ENCODE measurements at places on chromosomes 11 and 22.
A peak's percentile ranks its signal among the peaks of the same experiment; 100 is the strongest.

GRCh38 chr11:104372111-104372510, 208.2 kb upstream of the PDGFD start:
- no peak for DNase-seq

- peak; percentile 43 for DNase-seq
These were observed 463.3 kb downstream of the SOX6 start for GRCh38 chr11:15893080-15893492.

- peak; percentile 92 for DNase-seq
These were observed 2.4 kb downstream of the SIDT2 start for GRCh38 chr11:117180661-117181585.

GRCh38 chr22:30855677-30856518, 112.7 kb downstream of the MORC2 start:
- DNase-seq, result no peak

DNA sequence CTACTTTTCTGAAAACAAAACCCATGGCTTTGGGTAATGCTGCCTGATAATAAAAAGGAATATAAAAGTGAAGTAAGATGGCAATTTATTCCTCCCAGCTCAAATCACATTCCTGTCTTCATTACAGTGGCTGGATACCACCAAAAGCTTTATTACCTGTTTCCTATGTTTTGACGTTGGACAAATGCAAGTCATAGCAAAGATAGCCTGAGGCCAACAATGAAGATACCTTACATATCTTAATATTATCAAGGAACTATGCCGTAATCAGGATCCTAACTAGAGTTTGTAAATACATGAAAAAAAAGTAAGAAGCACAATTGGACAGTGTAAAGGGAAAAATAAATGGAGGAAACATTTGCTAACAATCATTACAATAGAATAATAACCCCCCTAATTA, 202.4 kb downstream of the SOX6 start:
- DNase-seq, result no peak

DNA sequence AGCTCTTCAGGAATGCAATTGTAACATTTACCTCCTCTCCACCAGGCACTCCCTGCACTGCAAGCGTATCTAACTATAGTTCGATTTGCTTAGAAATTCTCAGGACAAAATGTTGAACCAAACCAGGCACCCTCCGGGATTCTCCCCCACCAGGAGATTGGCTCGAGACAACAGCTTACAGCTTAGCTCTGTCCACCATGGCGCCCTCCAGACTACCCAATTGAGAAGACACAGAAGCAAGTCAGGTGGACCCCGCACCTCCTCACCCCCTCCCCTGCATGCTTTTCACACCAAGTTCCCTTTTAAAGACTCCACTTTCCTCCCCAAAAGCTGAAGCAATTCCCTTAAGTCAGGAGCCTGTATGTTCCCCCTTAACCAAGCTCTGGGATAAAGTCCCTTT, 34.7 kb upstream of the RFPL3 start:
- no peak for DNase-seq

- DNase-seq, result no peak
These were observed 20.0 kb downstream of the FIBIN start for GRCh38 chr11:27013781-27014361.

DNA sequence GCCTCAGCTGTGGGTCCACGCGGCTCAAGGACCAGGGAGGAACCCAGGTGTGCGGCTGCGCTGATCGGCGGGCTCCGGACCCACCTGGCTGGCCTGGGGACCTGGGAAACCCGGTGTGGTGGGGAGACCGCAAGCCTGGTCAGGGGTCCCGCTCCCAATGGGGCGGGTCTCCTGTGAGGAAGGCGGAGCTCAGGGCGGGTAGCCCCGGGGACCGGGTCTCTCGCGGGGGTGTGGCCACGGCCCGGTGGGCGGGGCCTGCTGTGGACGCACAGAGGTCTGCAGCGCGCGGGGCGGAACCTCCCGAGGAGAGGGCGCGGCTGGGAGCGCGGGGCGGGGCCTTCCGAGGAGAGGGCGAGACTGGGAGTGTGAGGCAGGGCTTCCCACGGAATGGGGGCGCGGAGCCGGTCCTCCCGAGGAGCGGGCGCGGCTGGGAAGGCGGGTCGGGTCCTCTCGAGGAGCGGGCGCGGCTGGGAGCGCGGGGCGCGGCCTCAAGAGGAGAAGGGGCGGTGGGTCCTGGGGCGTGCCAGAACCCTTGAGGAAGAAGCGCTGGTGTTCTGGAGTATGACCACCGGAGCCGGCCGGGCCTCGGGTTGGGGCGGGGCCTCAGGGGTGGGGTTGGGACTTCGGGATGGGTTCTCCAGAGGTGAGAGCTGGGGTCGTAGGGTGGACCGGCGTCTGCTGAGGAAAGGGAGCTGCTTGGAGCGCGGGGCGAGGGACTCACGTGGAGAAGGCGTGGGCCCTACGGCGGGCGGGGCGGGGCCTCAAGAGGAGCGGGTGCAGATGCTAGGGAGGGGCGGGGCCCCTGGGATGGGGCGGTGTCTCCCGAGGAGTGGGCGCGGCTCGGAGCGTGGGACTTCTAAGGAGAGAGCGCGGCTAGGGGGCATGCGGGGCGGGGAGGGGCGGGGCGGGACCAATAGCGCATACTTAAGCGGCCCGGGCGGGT, 20.8 kb downstream of the DGCR6L start:
- peak; percentile 90 for DNase-seq

DNA sequence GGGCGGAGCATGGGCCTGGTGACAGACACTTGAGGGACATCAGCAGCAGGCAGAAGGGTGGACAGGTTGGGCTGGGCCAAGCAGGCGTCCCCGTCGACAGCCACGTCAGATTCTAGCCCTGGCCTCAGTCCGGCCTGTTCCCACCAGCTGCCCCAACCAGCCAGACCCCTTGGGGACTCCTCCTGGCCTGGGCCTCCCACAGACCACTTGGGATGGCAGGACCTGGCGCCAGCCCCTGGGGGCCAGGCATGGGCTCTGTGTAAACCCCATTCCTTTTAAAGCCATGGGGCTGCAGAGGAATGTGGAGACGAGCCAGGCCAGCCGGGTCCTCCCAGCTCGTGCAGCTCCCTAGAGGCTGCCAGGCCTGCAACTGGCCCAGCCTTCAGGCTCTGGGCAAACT, 4.7 kb upstream of the SUSD2 start:
- DNase-seq, result no peak

DNA sequence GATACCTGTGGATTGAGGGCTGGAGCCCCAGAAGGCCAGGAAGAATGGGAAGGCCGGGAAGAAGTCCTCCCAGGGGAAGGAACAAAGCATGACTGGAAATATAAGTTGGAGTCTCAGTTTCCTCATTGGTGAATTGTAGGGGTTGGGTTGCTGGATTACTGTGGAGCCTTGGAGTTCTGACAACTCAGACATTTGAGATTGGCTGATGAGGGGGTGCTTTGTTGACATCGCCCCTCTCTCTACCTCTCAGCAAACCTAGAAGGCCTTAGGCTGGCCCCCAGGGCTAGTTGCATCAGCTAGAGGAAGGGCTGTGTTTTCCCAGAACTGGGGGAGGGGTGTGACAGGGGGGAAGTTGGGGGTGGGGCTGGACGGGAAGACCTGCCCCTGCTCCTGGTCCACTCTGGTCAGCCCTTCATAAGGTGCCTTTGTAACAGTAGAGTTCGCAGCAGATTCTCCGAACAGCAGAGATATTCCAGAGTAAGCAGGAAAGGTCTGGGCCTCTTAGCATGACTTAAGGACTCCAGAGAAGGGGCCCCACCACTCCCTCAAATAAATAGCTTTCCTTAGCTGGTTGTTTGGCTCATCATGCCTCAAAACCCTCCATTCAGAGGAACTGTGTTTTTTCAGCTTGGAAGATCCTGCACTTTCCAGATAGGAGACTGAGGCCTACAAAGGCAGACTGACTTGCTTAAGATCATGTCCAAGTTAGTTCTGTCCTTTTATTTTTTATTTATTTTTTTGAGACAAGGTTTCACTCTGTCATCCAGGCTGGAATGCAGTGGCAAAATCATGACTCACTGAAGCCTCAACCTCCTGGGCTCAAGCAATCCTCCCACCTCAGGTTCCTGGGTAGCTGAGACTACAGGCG, 12.5 kb upstream of the THRSP start:
- no peak for DNase-seq

DNA sequence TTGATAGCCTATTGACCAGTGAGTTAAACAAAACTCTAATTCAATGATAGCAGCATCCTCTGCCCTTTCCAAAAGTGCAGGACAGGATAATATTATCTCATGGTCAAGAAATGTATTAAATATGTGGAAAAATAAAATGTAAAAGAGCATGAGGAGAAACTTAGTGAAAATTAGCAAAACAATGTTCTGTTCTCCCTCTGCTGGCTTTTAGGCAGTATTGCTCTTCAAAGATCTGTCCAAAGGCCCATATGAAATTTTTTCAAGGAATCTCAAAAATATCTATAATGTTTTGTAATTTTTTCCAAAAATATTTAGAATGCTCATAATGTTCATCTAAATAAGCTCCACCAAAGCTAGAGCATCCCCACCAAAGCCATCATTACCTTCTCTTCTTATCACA, 8.3 kb upstream of the ARL14EP start:
- no peak for DNase-seq

DNA sequence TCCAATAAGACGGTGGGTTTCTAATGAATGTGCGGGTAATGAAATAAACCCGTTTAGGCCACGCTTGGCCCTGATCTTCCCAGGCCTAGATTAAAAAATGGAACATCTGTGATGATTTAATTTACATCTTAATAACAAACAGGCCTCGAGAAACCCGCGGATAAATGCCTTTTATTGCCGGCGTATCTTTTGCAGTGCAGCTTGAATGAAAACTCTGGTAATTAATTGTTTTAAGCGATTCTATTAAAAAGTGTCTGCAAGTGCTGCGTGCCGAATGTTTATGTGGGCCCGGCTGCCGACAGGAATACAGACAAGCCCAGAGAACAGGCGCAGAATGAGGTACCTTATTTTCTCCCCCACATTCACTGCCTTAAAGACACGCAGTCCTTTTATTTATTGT, 420.7 kb downstream of the MN1 start:
- DNase-seq, result no peak

DNA sequence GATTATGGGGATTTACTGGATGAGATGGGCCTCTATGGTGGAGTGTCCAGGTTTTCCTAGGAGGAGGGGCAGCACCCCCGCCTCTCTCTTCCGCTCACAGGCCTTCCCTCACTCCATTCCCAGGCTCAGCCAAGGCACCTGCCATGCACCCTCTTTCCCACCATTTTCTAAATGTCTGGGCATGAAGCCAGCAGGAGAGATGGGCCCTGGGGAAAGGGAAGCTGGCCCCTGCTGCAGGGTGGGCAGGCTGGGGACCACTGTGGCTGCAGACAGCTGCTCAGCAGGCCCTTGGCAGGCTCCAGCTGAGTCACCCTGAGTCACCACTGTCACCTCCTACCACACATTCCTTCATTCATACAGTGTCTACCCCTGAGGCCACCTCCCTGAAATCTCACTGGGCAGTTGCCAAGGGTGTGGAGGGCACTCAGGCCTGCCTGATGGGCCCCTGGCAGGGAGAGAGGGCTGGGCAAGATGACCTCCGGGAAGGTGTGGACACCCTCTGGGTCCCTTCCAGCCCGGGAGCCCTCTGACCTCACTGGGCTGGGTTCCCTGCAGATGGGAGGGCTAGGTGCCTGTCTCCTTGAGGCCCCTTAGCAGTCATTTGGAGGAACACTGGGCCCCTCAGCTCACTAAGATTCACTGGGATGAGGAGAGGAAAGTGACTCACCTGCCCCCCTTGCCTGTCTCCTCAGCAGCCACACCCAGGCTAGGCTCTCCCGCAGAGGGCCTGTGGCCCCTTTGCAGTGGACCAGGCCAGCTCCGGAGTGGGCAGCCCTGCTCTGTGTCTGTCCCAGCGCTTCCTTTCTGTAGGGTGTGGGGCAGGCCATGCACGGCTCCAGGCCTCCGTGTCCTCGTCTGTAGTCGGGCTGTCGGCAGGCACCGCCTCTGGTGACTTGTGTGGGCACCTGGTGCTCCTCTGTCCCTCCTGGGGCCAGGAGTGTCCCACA, 7.8 kb downstream of the MYEOV start:
- peak; percentile 74 for DNase-seq

- DNase-seq, result no peak
These were observed 115.3 kb downstream of the TRIM29 start for GRCh38 chr11:120022617-120023016.

DNA sequence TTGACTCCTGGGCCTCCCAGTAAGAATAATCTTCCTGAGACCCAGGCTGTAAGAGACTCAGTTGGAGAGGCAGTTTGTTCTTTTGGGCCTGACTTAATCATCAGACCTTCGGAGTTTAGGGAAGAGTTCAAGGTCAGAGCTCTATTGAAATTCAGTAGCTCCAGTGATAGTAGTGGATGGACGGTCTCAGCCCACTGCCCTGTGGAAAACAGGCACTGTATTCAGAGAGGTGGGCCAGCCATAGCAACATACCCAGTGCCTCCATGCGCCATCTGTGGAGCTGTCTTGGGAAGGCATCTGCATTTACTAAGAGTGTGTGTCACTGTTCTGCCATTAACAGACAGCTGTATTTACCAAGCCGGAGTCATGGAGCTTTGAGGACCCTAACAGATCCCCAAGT, 2.9 kb downstream of the SMARCB1 start:
- DNase-seq, result no peak

DNA sequence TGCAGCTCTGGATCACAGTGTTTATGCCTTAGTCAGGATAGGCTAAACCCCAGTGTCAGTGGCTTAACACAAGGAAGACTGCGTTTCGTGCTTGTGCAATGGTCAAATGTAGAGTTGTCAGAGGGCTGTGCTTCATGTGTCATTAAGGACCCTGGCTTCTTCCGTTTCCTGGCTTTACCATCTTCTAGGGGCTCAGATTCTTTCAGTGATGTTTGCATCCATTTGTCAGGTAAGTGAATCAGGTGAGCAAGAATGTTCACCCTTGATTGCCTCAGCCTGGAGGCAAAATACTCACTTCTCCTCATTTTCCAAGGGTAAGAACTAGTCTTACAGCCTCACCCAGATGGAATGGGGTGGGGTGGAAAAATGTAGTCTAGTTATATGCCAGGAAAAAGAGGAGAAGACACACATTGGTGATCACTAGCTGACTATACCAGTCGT, 20.5 kb upstream of the AMOTL1 start:
- no peak for DNase-seq

- DNase-seq, result no peak
These were observed 26.1 kb upstream of the CARD16 start for GRCh38 chr11:105071089-105071732.

DNA sequence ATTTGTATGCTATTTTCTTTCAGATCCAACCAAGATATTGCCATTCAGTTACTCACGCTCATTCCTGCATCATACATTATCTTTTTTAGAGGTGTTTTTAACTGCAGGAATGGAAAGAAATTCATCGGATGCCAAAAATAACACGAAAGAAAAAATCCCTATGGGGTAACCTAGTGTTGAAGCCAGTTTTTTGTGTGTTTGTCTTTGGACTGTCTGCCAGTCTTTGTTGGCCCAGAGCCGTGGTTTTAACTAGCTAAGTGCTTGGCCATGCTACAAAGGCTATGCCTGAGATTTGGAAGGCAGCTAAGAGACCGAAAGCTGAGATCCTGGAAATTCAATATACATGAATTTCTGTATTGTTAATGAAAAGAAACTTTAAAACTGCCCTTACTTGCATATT, 309.8 kb upstream of the CNTN5 start:
- no peak for DNase-seq

GRCh38 chr22:36336246-36337182, 51.3 kb downstream of the MYH9 start:
- DNase-seq, result no peak

GRCh38 chr22:31044262-31044861, 36.8 kb upstream of the SMTN start:
- no peak for DNase-seq

Measured in hematopoietic multipotent progenitor cell treated with erythropoietin and hydrocortisone succinate and interleukin-3 and kit ligand, for 8 days (in vitro differentiated cells).